AG04449 (cell line): ENCODE measurements at places on chromosomes 12 and 14.

- no peak for DNase-seq
Measured at GRCh38 chr14:100138082-100138787, 21.2 kb downstream of the DEGS2 start.

DNA sequence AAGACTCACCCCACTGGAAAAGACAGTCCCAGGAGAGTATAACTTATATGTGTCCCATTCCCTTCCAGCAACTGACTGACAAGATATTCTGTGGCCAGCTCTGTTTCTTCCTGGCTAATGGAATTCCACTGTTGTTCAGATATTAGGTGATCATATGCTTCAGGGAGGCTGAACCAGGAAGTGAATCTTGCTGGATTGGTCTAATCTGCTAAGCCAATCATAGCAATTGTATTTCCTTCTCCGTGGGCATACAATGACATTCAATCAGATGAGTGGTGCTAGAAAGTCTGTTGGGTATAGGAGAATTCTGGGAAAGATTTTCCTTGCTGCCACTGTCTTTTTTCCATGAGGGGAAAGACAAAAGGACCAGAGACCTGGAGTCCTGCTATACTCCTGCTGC is 12.1 kb downstream of the PYGL start:
- DNase-seq, result no peak

DNA sequence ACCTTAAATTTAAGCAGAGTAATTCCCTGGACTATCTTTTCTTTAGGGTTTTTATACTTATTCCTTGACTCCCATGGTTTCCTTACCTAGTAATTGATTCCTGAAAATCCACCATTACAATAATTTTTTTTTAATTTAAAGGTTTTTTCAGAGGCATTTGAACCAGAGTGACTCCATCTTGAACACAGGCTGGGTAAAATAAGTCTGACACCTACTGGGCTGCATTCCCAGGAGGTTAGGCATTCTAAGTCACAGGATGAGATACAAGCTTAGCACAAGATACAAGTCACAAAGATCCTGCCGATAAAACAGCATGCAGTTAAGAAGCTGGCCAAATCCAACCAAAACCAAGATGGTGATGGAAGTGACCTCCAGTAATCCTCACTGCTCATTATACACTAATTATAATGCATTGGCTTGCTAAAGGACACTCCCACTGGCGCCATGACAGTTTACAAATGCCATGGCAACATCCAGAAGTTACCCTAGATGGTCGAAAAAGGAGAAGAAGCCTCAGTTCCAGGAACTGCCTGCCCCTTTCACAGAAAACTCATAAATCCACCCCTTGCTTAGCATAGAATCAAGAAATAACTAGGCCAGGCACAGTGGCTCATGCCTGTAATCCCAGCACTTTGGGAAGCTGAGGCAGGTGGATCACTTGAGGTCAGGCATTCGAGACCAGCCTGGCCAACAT is 53.6 kb downstream of the SLC25A21 start:
- DNase-seq, result no peak

- DNase-seq, result no peak
Measured at GRCh38 chr12:91786499-91787272, 359.0 kb downstream of the BTG1 start.

- DNase-seq, result no peak
Measured at GRCh38 chr12:40963751-40964150, 224.4 kb upstream of the PDZRN4 start.

- DNase-seq, result no peak
Measured at GRCh38 chr14:84272290-84272721, 1257.6 kb upstream of the FLRT2 start.

DNA sequence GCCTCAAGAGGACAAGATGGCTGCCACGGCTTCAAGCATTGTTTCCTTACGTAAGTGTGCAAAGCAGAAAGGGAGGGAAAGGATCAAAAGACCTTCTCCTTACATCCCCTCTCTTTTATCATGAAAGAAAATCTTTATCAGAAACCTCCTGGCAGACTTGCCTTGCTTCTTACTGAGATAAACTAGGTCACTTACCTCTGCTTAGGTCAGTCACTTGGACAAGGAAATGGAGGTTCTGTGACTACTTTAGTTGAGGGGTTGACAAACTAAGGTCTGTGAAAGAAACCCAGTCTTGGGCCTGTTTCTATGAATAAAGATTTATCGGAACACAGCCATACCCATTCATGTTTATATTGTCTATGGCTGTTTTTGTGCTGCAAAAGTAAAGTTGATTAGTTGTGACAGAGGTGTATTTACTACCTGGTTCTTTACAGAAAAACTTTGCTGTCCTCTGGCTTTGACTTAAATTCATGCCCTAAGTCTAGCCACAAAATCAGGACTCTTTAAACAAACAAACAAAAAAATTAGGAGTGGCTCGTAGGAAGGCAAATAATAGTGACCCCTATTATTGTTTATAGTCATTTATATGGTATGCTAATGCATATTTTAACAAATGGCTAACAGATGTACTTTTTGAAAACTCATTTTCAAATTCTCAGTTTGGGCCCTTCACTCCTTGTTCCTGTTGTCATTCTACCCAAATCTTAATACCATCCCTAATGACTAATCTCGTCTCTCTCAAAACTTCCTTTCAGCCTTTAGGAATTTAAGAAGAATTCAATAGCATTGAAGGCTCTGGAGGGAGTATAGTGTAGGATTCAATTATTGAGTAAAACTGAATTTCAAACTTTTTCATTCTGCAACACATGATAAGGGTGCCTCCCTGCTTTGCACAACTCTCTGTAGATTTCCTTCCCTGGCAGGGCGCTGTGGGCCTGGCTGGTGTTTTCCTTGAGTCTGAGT is 42.0 kb upstream of the ATP2B1 start:
- no peak for DNase-seq

DNA sequence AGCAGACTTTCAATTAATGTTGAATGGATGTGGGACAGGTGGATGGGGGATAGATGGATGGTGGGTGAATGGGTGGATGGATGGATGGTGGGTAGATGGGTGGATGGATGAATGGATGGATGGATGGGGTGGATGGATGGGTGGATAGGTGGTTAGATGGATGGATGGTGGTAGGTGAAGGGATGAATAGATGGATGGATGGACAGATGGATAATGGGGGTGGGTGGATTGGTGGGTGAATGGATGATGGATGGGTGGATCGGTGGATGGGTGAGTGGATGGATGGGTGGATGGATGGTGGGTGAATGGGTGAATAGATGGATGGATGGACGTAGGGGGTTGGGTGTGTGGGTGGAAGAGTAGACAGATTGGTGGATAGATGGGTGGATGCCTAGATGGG is 14.0 kb upstream of the INF2 start:
- no peak for DNase-seq

- no peak for DNase-seq
Measured at GRCh38 chr12:110424237-110424636, 20.7 kb upstream of the ANAPC7 start.

- DNase-seq, result no peak
Measured at GRCh38 chr12:84397263-84397662, 515.3 kb downstream of the SLC6A15 start.

- no peak for DNase-seq
Measured at GRCh38 chr14:104592785-104593184, 11.8 kb downstream of the TMEM179 start.

DNA sequence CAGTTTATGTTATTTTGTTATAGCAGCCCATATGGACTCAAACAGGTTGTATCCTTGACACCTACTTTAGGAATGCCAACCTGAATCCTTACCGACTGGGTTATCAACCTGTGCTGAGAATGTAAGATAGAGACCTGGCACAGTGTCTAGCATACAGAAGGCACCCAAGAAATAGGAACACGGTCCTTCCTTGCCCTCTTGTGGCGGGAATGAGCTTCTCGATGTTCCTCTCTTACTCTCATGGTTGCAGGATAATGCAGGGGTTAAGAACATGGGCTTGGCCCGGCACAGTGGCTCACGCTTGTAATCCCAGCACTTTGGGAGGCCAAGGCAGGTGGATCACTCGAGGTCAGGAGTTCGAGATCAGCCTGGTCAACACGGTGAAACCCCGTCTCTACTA is 6.5 kb downstream of the C12orf43 start:
- no peak for DNase-seq

- no peak for DNase-seq
Measured at GRCh38 chr12:93639406-93639805, 37.8 kb upstream of the CRADD start.

DNA sequence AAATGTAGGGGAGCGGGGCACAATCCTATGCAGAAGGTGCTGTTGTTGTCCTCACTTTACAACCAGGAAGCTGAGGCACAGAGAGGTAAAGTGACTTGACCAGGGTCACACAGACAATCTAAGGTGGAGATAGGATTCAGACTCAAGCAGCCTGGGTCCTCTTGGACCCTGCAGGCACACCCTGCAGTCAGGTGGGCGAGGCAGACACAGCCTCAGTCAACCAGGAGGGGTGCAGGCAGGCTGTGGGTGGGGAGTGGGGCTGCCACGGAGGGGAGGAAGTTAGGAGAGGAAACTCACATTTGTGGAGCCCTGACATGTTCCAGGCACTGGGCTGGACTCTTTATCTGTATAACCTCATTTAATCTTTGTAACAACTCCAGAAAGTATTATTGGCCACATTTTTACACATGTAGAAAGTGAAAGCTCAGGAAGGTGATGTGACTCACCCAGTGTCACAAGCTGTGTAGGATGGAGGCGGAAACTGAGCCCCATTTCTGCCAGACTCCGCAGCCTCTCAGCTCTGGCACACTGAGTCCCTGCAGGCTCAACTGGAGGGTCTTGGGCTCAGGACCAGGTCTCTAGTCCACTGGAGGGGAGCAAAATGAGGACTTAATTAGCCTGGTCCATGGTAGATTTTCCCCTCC is 24.9 kb upstream of the CHGA start:
- no peak for DNase-seq

- no peak for DNase-seq
Measured at GRCh38 chr12:49220972-49221371, 32.1 kb upstream of the TUBA1A start.

DNA sequence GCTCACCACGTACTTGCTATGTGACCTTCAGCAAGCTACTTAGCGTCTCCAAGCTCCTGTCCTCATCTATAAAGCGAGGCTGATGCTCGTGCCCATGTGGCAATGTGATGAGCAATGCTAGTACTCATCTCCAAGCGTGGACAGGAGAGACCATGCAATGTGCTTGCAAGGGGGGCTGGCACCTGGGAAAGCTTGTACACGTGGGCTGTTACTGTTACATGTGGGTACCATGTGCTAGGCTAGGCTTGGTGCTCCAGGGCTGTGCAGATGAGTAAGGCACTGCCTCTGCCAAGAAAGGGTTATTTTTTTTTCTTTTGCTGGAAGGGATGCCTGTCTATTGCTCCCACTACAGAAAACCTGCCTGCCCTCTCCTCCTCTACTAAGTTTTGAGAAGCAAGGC is 46.6 kb downstream of the TSPAN11 start:
- DNase-seq, result no peak

DNA sequence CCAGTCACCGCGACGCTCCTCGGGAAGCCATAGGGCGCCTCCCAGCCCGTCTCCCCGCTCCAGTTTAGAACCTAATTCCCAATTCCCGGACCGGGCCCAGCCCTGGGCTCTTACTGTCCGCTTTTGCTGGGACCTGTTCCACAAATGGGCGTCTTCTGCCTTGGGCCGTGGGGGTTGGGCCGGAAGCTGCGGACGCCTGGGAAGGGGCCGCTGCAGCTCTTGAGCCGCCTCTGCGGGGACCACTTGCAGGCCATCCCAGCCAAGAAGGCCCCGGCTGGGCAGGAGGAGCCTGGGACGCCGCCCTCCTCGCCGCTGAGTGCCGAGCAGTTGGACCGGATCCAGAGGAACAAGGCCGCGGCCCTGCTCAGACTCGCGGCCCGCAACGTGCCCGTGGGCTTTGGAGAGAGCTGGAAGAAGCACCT is 797 bp downstream of the UNG start:
- no peak for DNase-seq

DNA sequence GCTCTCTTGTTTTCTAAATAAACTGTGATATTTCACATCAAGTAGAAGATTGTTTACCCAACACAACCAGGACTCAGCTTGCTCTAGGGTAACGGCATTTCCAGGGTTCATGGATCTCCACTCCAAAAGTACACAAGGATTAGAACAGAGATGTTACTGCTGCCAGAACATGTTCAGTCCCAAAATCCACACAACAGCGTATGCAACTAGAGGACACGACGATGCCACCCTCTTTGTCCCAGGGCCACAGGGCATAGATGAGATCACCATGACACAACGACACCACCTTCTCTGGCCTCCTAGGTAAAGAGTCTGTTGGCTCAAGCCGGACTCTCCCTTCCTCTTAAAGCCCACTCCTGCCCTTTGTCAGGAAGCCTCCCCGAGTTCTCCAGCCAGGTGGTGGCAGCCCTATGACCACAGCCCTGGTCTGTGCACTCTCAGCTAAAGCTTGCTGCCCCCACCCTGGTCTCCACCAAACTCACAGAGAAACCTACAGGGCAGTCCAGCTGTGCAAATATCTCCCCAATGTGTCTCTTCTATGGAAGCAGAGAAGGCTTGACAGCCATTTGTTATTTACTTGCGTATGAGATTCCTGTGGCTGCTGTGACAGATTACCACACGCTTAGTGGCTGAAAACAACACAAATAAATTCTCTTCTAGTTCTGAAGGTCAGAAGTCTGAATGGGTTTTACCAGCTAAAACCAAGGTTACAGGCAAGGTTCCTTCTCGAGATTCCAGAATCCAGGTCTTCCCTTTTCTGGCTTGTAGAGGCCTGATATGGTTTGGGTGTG is 10.3 kb downstream of the CLMN start:
- no peak for DNase-seq

DNA sequence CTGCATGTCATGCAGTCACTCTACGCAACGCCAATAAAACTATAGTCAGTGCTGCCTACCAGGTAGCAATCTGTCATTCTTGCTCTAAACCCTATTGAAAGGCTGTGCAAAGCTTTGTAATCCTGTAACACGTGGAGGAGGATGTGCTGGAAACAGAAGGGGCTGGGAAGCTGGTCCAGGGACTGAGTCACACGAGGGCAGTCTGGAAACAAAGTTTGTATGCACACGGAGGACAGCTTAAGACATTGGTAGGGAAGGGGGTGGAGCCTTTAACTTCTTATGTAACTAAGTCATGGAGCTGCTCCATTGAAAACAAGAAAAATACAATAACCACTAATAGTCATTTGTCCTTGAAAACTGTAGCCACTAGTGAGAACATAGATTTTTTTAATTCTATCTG is 128.0 kb downstream of the BCAT1 start:
- DNase-seq, result no peak

DNA sequence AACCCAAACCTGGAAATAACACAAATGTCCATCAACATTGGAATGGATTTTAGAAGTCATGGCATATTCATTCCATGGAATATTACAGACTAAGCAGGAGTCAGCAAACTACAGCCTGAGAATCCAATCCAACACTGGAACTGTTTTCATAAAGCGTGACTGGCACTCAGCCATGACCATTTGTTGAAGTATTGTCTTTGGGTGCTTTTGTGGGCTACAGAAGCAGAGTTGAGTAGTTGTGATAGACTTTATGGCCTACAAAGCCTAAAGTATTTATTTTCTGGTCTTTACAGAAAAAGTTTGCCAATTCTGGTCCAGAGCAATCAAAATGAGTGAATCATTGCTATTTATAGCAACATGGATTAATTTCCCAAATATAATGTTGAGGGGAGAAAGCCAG is 34.5 kb upstream of the FRS2 start:
- no peak for DNase-seq

- no peak for DNase-seq
Measured at GRCh38 chr12:118193477-118193876, 57.6 kb downstream of the PEBP1 start.

GRCh38 chr14:103227094-103227768 is 104.0 kb downstream of the TNFAIP2 start:
- DNase-seq, result no peak

- no peak for DNase-seq
Measured at GRCh38 chr12:58026897-58027891, 85.8 kb downstream of the ATP23 start.
